ENCODE measurements at places on chromosomes 11 and 22.

DNA sequence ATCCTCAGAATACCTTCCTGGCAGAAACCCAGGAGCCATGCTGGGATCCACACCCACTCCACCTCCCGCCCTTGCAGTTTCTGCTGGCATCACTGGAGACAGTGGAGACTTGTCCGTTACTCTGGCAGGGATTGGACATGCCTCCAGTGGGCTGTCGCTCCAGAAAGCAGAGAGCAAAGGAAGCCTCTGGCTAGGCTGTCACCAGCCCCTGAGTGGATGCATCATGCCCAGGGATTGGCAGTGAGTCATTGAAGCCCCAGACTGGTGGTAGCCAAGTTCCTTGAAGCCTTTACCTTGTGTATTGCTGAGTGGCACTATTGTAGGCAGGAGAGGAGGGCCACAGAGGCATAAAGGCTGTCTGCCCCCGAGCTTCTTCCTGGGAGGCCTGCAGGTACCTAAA lies 34.8 kb upstream of the E2F8 start:
- DNase-seq: no peak

- DNase-seq: no peak
Measured at GRCh38 chr11:26731084-26731456, 9.2 kb upstream of the SLC5A12 start.

DNA sequence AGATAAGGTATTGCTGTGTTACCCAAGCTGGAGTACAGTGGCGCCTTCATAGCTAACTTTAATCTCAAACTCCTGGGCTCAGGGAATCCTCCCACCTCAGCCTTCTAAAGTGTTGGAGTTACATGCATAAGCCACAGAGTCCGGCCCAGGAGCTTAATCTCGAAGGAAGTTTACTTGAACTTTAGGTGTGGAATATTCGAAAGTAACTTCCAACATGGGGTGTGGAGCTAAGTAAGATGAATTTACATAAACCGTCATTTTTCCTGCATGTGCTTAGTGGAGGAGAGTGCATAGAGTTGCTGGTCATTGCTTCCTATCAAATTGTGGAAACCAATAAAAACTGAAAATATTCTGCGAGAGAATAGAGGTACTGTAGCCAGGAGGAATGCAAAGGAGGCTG lies 1.5 kb downstream of the ATG13 start:
- DNase-seq: no peak

DNA sequence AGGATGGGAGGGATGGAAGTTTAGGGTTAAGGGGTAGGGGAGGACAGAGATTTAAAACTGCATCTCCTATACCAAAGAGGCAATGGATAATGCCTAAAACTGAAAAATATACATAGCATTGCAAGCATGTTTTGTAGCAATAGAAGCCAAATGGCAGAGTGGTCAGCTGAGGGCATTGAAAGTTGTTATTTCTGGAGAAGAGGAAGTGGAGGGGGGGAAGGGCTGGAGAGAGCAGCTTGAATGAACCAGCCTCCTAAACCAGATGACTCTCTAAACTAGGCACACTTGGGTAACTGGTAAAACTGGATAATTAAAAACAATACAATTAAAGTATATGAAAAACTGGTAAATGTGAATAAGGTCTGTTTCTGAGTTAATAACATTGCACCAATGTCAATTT lies 70.3 kb upstream of the TP53I11 start:
- no peak for DNase-seq

GRCh38 chr11:39542460-39542859 lies 1917.0 kb downstream of the LRRC4C start:
- DNase-seq: no peak

- DNase-seq: no peak
Measured at GRCh38 chr11:60485987-60486386, 6.6 kb upstream of the MS4A12 start.

DNA sequence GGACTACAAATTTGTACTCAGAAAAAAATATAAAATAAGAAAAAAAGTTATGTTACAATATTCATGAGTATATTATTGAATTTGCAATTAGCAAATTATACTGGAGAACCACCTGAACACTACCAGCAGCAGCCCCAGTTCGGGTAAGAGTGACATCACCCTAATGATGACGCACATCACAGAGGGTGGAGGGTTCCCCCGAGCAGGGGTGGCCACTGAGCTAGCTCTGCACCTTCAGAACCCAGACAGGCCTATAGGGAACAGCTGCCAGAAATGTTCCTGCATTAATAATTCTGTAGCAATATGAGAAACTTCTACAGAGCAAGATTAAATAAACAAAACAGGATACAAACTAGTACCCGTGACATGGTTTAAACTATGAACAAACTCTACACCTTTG lies 17.5 kb upstream of the ARAP1 start:
- DNase-seq: no peak

DNA sequence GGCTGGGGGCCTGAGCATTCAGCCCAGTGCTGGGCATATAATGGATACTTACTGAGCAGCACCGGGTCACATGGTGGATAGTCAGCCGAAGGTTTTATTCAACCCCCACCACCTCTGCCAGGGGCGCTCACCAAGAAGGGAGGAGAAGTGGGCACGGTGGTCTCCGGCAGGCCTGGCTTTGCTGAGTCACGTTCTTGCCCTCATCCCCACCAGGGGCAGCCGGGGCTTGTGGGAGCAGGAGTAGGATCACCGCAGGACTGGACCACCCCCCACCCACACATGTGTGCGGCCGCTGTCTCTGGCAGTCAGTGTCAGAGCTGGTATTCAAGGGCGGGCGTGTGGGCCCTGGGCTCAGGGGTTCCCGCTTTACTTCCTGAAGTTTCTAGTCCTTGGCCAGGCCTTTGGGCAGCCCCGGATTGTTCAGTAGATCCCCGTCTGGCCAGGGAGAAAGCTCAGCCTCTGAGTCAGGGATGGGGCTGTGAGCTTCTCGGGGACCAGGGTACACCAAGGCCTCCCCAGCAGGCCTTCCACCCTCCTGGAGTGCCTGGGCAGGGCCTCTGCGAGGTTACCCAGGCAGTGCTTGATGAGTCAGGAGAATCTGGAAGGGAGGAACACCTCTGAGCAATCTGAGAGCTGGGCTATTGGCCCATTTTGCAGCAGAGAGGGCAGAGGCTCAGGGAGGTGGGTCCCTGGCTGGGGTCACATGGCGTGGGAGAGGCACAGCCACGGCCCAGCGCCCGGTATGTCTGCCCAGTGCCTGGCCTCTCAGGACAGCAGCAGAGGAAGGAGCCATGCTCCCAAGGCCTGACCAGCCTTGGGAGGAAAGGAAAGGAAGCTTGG lies 60.6 kb downstream of the RTL6 start:
- no peak for DNase-seq

- DNase-seq: no peak
Measured at GRCh38 chr11:117068303-117068860, 29.8 kb downstream of the SIK3 start.

DNA sequence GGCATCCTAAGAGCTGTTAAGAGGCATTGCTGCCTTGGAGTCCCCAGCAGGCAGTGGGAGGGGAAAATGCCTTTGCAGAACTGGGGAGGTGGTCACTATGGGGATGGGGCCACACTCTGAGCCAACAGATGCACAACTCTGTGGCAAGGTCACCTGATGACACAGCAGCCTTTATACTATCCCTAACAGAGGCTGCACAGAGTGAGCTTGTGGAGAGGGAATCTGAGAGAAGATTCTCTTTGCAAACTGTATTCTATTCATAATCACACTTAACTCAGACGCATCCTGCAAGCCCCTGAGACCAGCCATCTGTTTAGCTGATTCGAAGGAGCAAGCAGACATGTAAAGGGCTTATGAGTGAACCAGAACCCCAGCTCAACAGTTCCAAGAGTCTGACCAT lies 49.0 kb upstream of the TTC12 start:
- no peak for DNase-seq

DNA sequence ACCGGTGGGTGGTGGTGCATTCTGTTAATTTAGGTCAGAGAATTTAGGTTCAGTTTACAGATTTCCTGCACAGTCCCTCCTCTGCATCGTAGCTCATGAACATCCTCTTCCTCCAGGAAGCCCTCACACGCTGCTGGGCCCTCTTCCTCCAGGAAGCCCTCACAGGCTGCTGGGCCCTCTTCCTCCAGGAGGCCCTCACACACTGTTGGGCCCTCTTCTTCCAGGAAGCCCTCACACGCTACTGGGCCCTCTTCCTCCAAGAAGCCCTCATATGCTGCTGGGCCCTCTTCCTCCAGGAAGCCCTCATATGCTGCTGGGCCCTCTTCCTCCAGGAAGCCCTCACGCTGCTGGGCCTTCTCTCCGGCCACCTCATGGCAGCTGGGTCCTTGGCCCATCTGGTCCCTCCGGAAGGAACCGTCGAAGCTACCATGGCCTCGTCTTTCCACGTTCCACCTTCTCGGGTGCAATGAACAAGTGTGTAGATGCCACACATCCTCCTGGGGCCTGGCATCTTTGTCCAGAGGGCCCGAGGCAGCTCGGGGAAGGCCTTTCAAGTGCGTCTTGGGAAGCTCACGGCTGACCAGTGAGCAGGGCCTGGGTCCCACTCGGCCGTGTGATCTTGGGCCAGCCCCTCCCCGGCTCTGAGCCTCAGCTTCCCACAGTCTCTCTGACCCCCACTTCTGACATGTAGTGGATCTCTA lies 58.9 kb upstream of the PPARA start:
- DNase-seq: no peak

GRCh38 chr11:77580712-77581337 lies 8.9 kb upstream of the AQP11 start:
- peak; percentile 7 for DNase-seq

- DNase-seq: no peak
Measured at GRCh38 chr11:24688981-24689380, 192.1 kb downstream of the LUZP2 start.

GRCh38 chr11:115298300-115299012 lies 205.8 kb downstream of the CADM1 start:
- no peak for DNase-seq

GRCh38 chr22:29272624-29273023 lies 4.6 kb downstream of the EWSR1 start:
- DNase-seq: no peak

GRCh38 chr11:110295531-110296225 lies 736 bp downstream of the RDX start:
- DNase-seq: no peak

DNA sequence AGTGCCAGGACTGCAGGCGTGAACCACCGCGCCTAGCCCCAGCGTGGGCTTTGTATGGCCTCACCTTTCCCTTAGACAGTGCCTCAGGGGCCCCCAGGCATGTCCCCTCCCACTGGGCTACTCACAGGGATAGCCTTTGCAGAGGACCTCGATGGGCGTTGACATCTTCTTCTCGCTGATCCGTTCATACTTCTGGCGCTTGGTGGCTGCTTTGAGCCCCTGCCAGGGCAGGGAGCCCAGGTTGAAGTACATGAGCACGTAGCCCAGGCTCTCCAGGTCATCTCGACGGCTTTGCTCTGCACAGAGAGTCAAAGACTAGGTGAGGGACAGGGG lies 17.5 kb downstream of the CSNK1E start:
- DNase-seq: no peak

- no peak for DNase-seq
Measured at GRCh38 chr11:99366546-99366945, 345.8 kb downstream of the CNTN5 start.

DNA sequence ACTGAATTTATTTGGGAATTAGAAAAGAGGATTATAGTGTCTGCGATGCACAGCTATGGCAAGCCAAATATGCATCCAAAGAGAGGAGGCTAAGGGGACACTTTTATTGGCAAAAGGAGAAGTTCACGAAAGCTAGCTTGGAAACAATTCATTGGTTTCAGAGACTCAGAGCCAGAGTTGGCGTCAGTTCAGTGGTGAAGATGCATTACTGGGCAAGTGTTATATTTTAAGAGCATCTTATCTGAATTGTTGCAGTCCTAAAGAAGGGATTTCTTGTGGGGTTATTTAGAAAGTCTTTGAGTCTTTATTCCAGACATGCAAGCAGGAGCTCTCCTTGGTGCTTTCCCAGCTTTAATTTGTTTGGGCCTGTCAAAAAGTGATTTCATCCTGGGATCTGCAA lies 15.0 kb downstream of the CLDN5 start:
- DNase-seq: no peak

- no peak for DNase-seq
Measured at GRCh38 chr11:125072218-125072960, 9.3 kb downstream of the SLC37A2 start.

DNA sequence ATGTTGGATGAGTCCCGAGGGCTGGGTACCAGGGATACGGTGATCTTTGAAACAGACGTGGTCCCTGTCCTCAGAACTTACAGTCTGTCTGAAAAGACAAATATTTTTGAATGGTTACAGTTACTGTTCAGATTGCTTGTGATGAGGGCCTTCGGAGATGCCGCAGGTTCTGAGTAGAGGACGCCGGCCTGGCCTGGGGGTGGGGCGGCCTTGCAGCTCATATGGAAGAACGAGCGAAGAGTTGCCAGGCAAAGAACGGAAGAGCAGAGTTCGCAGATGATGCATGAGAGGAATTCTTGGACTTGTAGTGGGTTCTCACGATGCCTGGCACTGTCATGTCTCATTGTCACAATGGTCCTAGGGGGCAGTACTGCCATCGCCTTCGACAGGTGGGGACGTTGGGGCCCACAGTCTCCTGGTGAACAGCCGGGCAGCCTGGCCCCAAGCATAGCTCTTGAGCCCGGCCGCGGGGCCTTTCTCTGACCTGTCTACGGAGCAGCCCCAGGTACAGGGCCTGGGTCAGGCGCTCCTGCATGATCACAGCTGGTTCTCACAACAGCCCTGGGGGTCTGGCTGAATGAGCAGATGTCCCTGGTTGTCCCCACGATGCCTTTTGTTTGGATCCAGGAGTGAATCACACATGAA lies 60.9 kb upstream of the PARVG start:
- no peak for DNase-seq

- no peak for DNase-seq
Measured at GRCh38 chr11:46099963-46100316, 21.3 kb downstream of the PHF21A start.

DNA sequence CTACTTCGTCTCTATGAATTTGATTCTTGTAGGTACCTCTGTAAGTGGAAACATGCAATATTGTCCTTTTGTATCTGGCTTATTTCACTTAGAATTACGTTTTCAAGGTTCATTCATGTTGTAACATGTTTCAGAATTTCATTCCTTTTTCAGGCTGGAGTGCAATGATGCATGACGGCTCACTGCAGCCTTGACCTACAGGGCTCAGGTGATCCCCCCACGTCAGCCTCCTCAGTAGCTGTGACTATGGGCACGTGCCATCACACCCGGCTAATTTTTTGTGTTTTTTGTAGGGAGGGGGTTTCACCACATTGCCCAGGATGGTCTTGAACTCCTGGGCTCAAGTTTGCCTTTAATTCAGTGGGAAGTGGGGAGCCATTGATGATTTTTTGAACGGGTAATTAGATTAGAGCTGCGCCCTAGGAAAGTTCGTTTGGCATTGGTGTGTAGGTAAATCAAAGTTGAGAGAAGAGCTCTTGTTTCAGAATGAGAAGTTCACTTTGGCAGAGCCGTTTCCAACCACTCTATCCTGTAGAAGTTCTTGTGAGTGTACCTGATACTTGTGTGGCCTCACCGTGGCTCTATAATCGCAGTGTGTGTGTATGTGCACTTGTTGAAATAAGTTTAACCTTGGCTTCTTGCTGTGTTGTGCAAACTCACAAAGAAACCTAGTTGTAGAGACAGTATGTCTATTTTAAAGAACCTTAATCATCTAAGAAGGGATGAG lies 115.9 kb downstream of the NAV2 start:
- no peak for DNase-seq

All from NCI-H1436 (cell line).